Muscle of back (tissue), 13 donors: ENCODE measurements at places on chromosomes 5 and 9. TPM values are rescaled to one million over a fixed set of nuclear protein-coding genes. Genes with fewer than 3 reads are reported as not detected.

Gene ZNF169
- polyA plus RNA-seq = 2.5 TPM

Gene LIFR
- polyA plus RNA-seq = 34.4 TPM

Gene FANCC
- polyA plus RNA-seq = 17.1 TPM

Gene PCDHGA8
- 0.57 TPM for polyA plus RNA-seq

Gene GRM6
- 0.24 TPM for polyA plus RNA-seq

Gene ADAMTS2
- polyA plus RNA-seq = 45.7 TPM

Gene PCDHB2
- polyA plus RNA-seq = 4.9 TPM

Gene NMUR2
- 0.20 TPM for polyA plus RNA-seq

Gene HAVCR2
- polyA plus RNA-seq = 2.1 TPM

Gene TMEM167A
- polyA plus RNA-seq = 60.9 TPM

Gene SPINK4
- not detected for polyA plus RNA-seq

DNA sequence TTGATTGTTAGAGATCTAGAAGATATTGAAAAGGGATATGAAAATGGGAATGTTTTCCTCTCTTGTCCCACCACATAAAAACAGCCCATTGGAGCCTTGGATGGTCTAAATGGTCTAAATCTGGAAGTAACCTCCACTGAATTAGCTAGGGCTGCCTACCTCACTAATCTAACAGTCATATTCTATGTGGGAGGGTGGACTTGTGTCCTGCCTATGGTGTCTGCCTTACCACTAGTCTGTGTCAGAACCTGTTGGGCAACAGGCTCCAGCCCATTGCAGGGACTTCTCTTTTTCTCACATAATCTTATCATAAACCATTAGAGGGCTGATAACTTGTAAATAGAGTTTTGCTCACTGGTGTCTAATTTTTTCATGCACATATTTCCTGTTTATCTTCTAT is 548.8 kb upstream of the CDH18 start:
- no peak for DNase-seq

- DNase-seq = no peak
Measured at GRCh38 chr5:78576376-78576775, 72.2 kb downstream of the LHFPL2 start.

DNA sequence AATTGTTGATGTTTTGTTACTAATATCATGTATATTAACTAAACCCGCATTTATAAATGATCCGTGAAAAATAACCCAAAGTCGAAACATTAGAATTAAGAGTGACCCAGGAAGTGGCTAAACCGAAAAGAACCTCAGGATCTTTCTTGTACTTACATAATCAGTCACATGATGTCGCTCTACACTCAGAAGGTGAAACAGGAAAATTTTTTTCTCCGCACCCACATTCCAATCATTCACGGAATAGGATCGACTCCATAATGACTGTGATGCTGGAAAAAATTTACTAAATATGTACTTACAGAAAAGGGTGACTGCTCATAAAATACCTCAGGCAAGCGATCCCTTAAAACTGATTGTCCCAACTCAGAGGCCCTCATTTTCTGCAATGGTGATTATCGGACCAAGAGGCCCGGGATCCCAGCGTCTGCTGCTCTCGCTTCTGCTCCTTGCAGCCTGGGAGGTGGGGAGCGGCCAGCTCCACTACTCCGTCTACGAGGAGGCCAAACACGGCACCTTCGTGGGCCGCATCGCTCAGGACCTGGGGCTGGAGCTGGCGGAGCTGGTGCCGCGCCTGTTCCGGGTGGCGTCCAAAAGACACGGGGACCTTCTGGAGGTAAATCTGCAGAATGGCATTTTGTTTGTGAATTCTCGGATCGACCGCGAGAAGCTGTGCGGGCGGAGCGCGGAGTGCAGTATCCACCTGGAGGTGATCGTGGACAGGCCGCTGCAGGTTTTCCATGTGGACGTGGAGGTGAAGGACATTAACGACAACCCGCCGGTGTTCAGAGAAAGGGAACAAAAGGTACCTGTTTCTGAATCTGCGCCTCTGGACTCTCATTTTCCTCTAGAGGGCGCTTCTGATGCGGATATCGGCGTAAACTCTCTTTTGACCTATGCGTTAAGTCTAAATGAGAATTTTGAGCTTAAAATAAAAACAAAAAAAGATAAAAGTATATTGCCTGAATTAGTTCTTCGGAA is at the start of gene PCDHA12:
TSS of gene PCDHA12 (plus strand) at position 224 of the 981 bp plus-strand sequence. CDS start at position 389, 165 bp downstream.
- no peak for DNase-seq

DNA sequence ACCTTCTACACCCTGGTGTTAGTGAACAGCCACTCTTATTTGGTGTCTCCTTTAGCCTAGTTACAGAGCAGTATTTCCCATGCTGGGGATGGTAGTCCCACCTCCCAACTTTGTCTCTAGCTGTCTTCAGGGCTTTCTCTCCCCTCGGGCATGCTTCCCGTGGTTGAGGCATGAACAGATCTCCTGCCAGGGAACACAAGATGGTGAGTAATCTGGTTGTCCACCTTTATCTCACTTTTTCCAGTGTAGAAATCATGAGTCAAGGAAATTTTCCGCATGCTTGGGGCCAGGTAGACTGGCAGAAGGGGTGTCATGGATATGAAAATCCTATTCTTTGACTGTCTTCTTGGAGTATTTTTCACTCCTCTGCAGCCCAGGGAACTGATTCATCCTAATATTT is 532.9 kb downstream of the ANXA1 start:
- no peak for DNase-seq

- no peak for DNase-seq
Measured at GRCh38 chr5:82011761-82012160, 39.9 kb downstream of the ATG10 start.

DNA sequence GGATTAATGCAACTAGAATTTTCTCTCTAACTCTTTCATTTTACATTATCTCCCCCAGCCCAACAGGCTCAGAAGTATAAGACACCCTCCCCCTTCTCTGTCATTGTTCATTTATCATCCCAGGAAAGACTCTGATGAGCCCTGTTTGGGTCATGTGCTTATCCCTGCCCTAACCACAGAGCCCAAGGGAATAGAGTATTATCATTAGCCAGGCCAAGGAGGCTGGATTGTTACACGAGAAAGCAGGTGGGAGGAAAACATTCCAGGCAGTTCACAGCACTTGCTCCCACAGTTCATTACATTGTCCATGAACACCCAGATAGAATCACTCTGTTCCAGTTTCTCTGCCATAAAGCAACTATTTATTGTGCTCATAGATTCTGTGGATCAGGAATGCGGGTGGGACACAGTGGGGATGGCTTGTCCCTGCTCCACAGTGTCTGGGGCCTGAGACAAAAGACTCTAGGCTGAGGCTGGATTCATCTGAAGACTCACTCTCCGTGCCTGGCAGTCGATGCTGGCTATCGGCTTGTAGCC is 59.5 kb upstream of the TMEM215 start:
- DNase-seq = peak; percentile 40

- no peak for DNase-seq
Measured at GRCh38 chr5:149203921-149204441, 62.7 kb downstream of the ABLIM3 start.

DNA sequence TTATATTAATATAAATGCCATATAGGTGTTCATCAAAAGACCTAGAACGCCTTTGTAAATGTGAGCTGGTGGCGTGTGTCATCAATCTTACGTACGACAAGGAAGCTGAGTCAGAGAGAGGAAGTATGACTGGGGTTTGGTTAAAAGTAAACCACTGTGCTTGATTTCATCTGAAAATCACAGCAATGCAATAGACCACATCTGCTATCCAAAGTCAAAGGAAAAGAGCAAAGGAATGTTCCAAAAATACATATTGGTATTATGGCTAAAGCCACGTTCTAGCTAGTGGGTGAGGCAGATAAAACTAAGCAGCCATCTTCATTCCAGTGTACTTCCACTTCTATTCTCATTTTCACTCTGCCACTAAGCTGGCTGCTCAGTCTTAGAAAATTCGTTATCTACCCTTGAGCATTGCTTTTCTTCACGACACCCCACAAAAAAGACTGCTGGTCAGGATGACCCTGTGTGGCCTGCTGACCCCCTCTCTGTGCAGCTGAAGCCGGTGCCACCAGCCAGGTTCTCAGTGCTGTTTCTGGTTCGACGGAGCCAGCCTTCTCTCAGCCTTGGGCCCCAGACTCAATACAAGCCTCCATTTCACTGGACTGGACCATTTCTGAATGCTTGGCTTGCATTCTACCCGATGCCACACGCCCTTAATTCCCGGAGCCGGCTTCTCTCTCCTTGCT is 23.8 kb downstream of the SHC3 start:
- no peak for DNase-seq

DNA sequence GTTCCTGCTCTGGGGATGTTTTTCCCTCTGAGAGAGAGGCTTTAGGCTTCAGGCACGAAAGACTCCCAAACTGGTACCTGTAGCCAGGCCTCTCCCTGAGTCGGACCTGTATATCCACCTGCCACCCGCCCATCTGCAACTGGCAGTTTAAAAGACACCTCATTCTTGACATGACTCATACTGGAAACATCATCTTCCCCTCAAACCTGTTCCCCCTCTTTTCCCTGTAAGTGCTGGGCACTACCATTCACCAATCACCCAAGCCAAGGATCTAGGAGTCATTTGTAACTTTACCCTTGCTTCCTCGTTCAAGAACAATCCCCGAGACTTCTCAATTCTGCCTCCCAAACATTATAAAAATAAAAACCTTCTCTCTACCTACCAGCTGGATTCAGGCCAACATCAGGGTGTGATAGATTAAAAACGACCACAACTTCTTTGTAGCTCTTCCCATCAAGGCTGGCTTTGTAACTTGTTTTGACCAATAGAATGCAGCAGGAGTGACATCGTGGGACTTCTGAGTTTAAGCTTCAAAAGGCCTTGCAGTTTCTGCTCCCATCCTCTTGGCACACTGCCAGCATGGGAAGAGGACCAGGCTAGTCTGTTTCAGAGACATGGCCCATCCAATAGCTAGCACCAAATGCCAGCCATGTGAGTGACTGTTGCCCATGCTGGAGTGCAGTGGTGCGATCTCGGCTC is 1.8 kb upstream of the WDR31 start:
- DNase-seq = no peak

DNA sequence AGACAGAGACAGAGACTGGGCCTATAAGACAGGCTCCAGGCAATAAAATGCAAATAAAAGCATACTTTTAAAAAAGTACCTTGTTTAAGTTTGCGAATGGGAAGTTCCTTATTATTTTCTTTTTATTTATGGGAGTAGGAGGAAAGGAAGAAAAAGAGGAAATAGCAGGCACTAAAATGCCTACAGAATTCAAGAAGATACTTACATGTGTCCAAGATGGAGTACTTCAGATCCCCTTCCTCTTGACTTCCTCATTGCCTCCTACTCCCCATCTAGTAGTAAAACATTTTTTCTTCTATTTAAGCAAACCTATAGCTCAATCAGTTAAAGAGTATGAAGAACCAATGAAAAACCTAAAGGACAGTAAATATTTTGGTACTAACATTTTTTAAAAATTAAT is 24.8 kb downstream of the GKAP1 start:
- DNase-seq = no peak

DNA sequence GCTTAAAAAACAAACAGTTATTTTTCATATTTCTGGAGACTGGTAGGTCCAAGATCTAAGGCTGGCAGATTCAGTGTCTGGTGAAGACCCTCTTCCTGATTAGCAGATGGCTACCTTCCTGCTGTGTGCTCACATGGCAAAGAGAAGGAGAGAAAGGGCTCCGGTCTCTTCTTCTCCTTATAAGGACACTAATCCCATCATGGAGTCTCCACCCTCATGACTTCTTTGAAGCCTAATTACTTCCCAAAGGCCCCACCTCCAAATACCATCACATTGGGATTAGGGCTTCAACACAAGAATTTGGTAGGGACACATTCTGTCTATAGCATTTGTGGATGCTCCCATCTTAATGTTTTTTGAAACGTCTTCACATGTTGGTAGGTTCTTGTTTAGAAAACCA is 391.1 kb downstream of the TMEM161B start:
- DNase-seq = no peak

GRCh38 chr9:94757158-94757557 is 30.7 kb downstream of the AOPEP start:
- DNase-seq = no peak

- no peak for DNase-seq
Measured at GRCh38 chr9:129290606-129291005, 112.5 kb upstream of the IER5L start.

DNA sequence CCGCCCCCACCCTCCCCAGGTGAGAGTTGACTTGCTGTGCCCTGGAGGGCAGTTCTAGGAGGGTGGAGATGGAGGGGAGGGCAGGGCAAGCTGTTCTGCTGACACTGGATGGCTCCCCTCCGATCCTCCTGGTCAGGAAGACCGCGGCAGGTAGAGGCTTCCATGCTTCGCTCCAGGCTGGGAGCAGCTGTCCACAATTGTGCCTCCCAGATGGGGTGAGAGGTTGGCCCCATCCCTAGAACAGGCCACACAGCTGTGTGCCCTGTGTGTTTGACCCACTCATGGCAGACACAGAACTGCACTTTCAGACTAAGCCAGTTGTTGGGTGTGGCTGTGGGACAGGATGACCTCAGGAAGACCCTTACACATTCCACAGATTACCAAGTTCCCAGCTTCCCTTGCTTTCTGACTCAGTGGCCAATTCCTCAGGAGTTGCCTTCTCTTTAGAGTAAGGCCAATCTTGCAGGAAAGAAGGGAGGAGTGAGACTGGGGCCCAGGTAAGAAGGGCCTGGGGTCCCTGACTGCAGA is 72.1 kb upstream of the HSPA9 start:
- no peak for DNase-seq

GRCh38 chr9:84935528-84936117 is 266.1 kb downstream of the NTRK2 start:
- DNase-seq = no peak

DNA sequence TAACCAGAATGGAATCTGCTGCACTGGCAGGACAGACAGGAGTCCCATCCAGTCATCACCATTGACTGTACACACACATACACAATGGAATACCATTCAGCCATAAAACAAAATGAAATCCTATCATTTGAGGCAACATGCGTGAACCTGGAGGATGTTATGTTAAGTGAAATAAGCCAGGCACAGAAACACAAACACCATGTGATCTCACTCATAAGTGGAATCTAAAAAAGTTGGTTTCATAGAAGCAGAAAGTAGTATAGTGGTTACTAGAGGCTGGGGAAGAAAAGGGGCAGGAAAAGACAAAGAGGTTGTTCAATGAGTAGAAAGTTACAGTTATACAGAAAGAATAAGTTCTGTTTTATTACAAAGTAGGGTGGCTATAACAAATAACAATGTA is 884.0 kb upstream of the ACO1 start:
- DNase-seq = no peak

GRCh38 chr5:74233571-74233970 is 407.0 kb downstream of the ENC1 start:
- DNase-seq = no peak
